NCI-H774 (cell line): ENCODE measurements at places on chromosomes 7 and 10.

DNA sequence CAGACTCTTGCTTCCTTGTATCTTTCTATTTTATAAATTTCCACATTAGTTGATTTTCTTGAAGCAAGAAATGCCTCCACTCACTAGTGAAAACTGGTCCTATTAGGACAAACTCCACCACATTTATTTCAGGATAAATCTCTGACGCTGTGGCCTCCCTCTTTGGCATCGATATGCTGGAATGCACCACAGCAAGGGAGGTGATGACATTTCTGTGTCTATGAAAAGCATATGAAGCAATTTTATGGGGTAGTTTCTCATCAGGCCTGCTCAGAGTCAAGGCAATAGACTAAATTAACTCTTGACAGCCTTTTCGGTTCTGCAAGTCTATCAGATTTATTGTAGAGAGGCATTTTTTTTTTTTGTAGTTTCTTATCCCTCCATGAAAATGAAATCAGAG lies 304.4 kb downstream of the ZEB1 start:
- no peak for DNase-seq

- DNase-seq: no peak
Measured at GRCh38 chr7:21142081-21142480, 285.8 kb upstream of the SP4 start.

GRCh38 chr7:138345567-138345966 lies 114.5 kb upstream of the TRIM24 start:
- no peak for DNase-seq

DNA sequence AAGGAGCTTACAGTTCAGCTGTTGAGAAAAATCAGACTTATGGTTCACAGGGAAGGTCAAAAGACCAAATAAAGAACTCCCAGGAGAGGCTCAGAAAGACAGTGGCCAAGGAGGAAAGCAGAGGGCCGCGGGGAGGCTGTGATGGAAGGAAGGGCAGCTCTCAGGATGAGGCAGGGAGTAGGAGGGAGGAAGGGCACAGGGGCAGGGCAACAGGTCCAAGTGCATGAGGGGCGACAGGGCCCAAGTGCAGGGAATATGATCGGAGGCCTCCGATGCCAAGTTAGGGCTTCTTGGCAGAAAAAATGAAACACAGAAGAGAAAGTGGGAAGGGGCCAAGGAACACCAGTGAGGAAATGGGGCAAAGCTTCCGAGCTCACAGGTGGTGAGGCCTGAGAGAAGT lies 13.4 kb upstream of the PNLIPRP2 start:
- DNase-seq: no peak

DNA sequence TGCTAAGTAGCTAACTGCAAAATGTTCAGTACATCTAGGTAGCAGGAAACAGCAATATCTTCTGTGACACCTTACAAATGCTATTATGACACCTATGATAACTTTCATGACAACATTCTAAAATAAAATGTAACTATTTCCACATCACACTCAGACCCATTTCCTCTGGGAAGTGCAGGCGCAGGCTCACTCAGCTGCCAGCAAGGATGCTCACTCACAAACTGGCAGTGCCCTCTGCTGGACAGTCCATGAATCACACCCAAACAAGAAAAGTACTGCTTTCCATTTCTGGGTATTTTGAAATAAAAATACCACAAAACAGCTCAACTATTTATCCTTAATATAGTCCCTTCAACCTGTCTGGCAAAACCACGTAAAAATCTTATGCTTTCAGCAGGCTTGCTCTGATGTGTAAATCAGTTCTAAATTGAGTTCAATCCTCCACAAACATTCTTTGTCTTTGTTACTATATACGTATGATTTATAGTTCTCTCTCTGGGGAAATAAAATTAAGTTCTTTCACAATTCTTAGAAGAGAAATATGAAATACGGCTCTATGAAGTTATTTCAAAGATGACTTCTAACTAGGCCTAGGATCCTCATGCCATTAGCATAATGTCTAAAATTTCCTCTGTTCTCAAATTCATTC lies 176.6 kb downstream of the PARD3 start:
- DNase-seq: peak; percentile 48

GRCh38 chr10:20614911-20615310 lies 282.2 kb downstream of the NEBL start:
- no peak for DNase-seq
